ENCODE measurements at places on chromosomes 16 and 17.

DNA sequence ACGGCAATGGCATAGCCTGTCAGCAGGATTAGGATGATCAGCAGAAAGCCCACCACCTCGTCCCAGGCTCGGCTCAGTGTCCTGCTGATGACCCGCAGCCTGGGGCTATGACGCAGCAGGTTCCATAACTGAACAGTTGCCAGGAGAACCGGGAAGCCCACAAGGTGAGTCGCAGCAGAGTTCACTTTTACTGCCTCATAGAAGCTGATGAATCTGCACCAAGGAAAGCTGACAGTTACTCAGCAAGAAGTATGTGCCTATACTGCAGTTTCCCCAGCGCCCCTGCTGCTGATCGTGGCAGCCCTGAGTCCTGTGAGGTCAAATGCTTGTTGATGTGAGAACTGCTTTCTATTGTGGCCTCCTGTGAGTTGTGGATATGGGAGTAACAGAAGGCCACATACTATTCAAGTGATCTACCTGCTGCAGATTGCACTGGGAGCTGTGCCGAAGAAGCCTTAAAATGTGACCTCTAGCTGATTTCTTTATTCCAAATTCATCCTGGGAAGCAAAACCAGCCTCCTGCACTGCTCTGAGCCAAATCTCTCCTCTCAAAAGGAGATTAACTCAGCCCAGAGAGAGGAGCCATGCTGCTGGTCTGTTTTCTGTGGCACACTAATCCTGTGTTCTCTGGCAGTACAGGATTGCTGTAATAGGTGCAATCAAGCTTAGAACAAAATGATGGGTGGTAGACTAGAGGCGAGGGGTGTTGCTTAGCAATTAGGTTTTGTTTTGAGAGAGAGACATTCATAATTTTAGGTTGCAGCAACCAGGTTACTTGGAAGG lies 38.8 kb downstream of the IST1 start:
- peak; percentile 86 for DNase-seq

GRCh38 chr17:42180411-42180921 lies 476 bp downstream of the KCNH4 start:
- DNase-seq, result no peak

- no peak for DNase-seq
Observed at GRCh38 chr16:66401610-66402009, 25.5 kb upstream of the BEAN1 start.

DNA sequence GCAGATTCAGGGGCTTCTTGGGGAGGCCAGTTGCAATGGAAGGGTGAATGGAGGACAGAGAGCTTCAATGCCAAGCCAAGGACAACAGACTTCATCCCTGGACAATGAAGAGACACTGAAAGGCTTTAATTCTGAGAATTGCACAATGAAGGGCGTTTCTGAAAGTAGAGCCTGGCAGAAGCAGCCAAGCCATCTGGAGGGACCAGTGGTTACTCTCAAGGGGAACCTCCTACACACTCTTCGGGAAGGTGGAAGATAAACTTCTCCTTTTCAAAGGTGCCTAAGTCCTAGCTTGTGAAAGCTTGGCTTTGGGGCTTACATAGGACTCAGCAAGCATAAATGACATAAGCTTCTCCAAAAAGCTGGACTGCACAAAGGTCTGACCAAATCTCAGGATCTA lies 6.2 kb upstream of the CES1 start:
- DNase-seq, result no peak

All from choroid plexus epithelial cell (primary cell).